Fibroblast of the conjunctiva (primary cell): ENCODE measurements at places on chromosomes 16 and 17.

- no peak for DNase-seq
These were observed 8.0 kb downstream of the CDK5R1 start for GRCh38 chr17:32494621-32495358.

DNA sequence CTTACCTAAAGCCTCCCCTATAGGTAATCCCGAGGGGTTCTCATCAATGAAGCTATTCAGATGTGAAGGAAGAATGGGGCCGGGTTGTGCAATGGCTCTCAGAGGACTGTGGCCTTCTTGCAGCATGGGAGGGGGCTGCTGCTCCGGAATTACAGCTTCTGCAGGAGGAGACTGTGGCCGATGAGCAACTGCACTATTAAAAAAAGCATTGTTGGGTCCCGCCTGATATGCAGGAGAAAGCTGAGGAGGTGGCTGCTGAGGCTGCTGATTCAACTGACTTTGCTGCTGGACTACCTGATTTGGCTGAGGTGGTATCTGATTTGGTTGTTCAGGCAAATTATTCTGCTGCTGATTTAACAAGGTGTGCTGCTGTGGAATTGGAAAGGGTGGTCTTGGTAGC lies 64.8 kb downstream of the CACNG1 start:
- DNase-seq = no peak

- DNase-seq = no peak
These were observed 641 bp downstream of the KRTAP9-1 start for GRCh38 chr17:41190328-41190727.

GRCh38 chr17:63780507-63780906 lies 6.5 kb downstream of the DDX42 start:
- DNase-seq = no peak

DNA sequence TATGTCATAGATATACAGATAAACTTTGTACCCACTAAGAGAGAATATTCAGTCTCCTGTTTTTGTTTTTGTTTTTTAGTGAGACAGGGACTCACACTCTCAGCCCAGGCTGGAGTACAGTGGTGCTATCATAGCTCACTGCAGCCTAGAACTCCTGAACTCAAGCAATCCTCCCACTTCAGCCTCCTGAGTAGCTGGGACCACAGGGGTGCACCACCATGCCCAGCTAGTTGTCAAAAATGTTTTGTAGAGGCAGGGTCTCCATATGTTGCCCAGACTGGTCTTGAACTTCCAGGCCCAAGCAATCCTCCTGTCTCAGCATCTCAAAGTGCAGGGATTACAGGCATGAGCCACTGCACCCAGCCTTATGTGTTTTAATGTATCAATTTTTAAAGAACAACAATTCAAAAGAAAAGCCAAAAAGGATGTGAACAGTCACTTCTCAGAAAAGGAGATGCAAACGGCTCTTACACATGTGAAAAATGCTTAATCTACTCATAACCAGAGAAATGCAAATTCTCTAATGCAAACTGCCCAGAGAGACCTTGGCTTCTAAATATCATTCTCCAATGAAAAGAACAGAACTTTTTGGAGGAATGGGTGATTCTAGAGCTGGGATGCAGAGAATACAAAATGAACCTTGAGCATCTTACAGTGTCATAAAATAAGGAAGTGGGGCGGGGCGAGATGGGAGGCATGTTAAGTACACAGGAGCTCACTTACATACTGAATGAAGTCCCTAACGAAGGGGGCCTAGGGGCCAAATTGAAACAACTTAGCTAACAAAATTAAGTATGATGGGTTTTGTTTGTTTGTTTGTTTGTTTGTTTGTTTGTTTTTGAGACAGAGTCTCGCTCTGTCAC lies 7.3 kb upstream of the CMTM3 start:
- no peak for DNase-seq

DNA sequence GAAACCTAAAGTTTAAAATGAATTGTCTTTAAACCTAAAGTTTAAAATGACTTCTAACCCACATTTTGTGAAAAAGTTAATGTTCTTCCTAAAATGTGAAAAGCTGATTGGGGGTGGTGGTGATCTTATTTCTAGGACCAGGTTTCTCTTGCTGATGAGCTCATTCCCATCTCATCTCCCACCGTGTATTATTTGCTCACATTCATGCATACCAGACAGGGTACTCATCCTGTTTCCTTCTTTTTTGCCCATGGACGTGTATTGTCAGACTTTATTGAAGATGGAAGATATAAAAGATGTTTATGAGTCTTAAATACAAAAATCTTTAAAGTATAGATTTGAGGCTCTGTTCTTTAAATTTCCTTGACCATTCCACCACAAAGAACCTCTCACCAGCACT lies 70.1 kb upstream of the MPHOSPH6 start:
- no peak for DNase-seq

DNA sequence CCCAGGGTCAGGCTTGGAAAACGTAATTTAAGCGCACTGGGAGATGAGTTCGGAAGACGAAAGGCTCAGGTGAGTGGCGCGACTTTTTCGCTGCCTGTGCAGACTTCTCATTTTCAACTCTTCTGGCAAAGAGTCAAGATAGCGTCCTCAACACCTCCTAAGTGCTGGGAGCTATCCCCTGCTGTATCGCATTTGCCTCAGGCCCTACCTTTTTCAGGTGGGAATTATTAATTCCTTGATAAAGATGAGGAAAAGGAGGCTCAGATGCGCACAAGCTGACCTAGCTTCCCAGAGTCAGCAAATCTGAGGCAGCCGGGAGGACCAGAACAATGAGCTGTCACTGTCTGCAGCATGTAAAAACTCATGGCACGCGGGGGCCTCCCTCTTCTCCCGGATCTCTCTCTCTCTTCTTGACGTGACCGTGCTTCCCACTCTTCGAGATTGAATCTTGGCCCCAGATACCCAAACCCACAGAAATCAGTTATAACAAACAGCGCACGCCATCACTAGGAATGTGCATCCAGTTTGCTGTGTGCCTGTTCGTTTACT lies 512 bp upstream of the ADAMTS18 start:
- DNase-seq = no peak

DNA sequence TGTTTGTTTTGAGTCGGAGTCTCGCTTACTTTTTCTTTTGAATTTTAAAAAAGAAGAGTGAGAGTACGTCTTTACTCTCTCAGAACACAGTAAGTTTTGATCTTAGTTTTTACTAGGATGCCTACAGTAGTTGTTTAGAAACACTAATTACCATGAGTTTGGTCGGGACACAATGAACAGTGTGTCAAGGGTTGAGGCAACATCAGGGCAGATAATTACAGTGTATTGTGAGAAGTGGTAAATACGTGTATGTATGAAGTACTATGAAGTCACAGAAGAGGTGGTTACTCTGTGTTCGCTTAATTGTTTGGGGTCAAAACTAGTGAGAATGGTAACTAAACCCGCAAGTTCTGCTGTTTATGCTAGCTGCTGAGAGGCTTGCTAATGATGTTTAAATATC lies 18.2 kb downstream of the PAFAH1B1 start:
- DNase-seq = no peak

GRCh38 chr16:67563708-67564468 lies 1.6 kb downstream of the CTCF start:
- DNase-seq = peak; percentile 71

- DNase-seq = no peak
These were observed 652 bp downstream of the ARL5C start for GRCh38 chr17:39165178-39165840.

DNA sequence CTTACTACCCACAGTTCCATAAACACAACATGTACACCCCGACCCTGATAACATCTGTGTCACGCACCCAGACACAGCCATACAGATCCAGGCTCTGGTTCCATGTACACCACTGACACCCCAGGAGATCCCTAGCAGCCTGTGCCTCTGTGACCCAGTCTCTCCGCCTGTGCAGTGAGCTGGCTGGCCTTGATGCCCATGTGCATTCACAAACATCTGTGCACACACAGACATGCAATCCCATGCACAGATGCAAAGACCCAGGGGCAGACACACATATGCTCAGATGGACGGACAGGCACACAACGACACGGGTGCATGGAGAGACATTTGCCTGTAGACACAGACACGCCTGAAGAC lies 4.1 kb downstream of the CCDC102A start:
- no peak for DNase-seq

DNA sequence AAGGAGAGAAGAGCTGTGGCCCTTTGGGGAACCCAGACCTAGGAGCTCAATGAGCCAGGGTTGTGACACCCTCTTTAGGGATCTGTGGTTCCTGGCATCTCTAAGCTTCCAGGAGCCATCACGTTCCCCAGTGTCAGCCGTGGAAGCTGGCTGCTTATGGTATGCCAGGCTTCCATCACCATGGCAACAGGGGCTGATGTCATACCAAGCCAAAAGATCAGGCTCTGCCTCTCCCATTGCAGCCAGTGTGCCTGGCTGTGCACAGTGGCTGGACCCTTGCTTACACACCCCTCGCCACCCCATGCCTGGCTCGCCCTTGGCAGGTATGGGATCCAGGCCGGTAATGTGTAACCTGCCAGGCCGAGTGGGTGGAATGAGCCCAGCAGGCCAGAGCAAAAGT lies 91.1 kb downstream of the SSH2 start:
- DNase-seq = no peak
